Right ventricle myocardium inferior (tissue), 1 donor: ENCODE measurements at places on chromosomes 3 and 15. TPM values are rescaled to one million over a fixed set of nuclear protein-coding genes. Genes with fewer than 3 reads are reported as not detected.
A peak's percentile ranks its signal among the peaks of the same experiment; 100 is the strongest.

INSYN1 gene
- total RNA-seq: 165 TPM

TERC gene
- 2.6 TPM for total RNA-seq

DNA sequence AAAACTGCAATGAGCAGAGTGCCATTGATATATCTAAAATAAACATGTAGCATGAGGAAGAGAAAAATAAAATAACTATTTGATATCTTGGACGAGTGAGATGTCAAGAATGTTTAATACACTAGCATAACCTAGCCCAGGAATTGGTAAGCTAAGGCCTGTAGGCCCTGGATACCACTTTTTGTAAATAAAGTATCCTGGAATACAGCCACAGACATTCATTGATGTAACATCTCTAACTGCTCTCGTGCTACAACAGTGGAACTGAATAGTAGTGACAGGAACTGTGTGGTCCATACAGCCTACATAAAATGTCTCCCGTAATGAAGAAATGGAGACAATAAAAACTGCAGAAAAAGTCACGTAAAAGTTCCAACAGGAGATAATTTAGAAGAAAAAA, 869.0 kb downstream of the AGBL1 start:
- DNase-seq: no peak

DNA sequence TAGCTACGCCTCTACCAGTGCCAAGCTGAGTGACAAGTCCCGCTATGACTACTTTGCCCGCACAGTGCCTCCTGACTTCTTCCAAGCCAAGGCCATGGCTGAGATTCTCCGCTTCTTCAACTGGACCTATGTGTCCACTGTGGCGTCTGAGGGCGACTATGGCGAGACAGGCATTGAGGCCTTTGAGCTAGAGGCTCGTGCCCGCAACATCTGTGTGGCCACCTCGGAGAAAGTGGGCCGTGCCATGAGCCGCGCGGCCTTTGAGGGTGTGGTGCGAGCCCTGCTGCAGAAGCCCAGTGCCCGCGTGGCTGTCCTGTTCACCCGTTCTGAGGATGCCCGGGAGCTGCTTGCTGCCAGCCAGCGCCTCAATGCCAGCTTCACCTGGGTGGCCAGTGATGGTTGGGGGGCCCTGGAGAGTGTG, 5.7 kb downstream of the GRM2 start:
- no peak for DNase-seq

DNA sequence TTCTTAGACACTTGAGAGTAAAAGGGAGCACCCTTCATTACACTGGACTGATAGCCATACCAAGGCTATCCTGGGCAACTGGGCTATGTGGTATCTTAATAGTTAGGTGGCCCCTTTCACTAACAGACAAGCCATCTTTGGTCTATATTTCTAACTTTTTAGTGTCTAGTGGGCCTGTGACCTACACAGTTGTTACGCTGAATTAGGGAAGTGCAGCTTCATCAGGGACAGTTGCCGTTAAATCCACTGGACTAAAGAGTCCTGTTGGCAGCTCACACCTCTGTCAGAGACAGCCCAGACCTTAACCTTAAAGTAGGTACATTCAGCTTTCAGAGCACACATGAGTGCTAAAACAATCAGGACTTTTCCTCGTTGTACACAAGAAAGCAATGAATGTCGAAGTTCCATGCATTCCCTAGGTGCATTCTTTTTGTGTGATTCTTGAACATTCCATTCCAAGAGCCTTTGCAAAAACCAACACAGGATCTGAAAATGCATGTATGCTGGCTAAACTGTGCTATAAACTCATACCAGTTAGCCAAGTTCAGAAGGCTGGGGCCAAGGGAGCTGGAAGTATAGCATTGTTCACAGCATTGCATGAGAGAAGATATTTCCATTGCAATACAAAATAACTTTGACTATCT, 230.2 kb upstream of the EIF1B start:
- DNase-seq: no peak

DNA sequence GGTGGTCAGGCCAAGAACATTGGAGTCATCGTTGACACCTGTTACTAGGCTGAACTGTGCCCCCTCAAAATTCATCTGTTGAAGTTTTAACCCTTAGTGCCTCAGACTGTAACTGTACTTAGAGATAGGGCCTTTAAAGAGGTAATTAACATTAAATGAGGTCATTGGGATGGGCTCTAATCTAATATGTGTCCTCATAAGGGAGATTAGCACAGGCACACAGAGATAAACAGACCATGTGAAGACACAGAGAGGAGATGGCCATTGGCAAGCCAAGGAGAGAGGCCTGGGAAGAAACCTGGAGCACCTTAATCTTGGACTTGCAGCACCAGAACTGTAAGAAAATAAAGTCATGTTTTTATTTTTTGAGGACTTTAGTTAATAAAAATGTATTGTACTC, 59.6 kb downstream of the PLCL2 start:
- DNase-seq: no peak

DNA sequence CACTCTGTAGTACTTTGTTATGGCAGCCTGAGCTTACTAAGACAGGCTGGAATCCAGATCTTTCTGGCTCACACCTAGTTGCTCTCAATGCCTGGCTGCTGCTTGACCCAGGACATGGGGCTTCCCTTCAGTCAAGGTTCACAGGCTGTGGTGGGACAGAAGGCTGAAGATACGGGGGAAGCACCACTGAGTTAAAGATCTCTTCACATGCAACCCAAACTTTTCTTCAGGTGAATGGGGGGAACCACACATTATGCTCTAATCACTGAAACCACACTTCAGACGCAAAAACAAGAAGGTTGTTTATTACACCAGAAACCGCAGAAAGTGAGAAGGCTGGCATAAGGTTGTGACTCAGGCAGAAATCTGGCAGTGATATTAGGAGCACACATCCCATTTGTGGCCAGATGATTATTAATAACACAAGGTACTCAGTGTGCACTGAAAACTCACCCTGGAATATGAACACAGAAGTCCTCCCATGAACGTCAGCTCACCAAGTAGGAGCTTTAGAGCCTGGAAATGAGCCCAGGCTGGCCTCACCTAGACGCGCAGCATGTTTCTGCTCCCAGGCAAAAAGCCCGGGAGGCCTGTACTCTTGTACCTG, 230.5 kb upstream of the CHRNA7 start:
- no peak for DNase-seq

DNA sequence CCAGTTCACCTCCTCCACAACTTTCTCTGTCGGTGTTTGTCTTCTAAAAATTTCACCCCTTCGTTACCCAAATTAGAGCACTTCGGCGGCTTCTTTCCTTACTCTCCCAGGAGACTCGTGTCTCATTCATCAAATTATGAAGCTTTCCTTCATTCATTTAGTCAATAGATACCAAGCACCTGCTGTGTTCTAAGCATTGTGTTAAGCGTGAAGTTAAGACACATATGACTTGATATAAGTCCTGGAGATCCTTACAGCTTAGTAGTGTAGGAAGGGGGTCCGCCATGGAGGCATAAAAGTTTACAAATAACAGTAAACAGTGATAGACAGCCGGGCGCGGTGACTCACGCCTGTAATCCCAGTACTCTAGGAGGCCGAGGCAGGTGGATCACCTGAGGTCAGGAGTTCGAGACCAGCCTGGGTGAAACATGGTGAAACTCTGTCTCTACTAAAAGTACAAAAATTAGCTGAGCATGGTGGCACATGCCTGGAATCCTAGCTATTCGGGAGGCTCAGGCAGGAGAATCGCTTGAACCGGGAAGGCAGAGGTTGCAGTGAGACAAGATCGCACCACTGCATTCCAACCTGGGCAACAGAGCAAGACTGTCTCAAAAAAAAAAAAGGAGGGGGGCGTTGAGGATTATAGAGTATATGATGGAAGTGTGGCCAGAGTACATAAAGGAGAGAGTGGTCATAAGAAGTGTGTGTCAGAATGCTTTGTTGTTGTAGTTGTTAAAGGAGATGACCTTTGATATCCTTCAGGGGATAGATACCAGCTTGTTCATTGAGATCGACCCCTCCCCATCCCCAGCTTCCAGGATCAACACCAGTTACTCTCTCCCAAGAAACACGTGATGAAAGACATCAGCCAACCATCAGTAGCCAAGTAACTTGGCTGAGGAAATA, 744 bp upstream of the CCDC32 start:
- peak; percentile 78 for DNase-seq

- DNase-seq: no peak
Measured at GRCh38 chr15:36831125-36831903, 251.9 kb downstream of the CDIN1 start.

GP9 gene
- not detected for total RNA-seq

P2RY14 gene
- total RNA-seq: 3.9 TPM

DNA sequence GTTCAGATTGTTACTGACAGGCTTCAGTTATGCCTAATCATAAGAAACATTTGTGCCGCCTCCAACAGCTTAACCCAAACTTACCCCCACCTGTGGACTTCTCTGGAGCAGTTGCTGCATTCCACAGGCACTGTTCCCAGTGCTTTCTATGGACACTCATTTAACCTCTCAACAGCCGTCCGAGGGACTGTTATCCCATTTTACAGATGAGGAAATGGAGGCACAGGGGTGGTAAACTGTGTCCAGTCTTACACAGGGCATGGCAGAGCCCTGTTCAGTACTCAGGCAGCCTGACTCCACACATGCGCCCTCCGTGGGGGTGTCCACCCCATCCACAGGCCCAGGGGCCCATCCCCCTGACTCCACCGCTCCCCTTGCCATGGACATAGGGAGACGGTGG, 14.3 kb upstream of the TGM5 start:
- no peak for DNase-seq

KLHL40 gene
- not detected for total RNA-seq
